ENCODE measurements at places on chromosomes 7 and 10.

DNA sequence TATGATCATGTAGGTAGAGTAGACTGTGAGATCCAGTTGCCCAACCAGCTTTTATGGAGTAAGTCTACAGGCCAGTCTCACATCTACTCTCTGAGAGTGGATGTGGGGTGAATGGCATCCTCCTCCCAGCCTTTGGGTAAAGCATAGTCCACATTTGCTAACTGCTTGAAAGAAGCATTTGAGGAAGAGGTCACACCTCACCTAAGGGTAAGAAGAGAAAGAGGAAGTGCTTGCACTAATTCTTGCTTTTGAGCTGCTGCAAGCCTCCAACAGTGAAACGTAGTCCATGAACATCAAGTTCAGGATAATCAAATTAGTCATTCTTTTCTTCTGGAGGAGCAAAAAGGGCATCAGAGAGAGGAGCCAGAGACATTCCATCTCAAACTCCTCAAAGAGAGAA is 93.9 kb upstream of the AGR3 start:
- DNase-seq = no peak

- DNase-seq = no peak
Observed at GRCh38 chr7:151551820-151552219, 32.1 kb upstream of the RHEB start.

DNA sequence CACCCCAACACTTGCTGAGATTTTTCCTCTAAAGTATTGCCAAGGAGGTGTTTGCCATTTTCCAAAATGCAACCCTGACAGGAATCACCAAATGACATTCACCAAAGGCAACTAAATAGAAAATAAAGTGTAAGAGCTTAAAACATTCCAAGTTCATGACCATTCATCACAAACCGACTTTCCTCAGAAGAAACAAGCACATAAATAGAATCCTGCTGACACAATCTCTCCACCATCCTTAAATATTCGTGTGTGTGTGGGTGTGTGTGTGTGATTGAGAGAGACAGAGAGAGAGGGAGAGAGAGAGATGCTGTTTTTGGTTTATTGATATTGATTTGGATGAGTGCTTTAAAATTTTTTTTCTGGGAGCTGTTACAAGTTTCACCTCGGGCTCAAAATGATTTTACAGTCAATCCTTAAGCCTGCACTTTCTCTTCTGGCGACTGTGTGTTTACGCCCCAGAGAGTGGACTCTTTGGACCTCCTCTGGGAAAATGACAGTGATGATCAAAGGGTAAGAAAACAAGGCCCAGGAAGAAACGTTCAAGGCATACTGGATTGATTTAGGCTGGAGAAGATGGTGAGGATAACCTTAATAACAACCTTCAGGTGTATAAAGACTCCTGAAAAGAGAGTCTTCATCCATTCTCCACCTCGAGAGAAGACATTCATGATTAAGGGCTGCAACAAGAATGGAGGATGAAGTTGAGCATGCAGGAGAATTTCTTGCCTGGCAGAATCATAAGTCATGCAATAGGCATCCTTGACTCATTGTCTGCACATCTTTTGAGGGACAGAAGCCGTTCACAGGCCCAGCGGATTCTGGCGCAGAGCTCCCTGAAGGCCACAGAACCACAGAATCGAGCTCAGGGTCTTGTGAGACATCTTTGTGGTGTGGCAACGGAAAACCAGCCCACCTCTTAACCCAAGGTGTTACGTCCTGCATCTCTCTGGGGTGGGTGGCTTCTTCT is 104.4 kb upstream of the FGFR2 start:
- no peak for DNase-seq

DNA sequence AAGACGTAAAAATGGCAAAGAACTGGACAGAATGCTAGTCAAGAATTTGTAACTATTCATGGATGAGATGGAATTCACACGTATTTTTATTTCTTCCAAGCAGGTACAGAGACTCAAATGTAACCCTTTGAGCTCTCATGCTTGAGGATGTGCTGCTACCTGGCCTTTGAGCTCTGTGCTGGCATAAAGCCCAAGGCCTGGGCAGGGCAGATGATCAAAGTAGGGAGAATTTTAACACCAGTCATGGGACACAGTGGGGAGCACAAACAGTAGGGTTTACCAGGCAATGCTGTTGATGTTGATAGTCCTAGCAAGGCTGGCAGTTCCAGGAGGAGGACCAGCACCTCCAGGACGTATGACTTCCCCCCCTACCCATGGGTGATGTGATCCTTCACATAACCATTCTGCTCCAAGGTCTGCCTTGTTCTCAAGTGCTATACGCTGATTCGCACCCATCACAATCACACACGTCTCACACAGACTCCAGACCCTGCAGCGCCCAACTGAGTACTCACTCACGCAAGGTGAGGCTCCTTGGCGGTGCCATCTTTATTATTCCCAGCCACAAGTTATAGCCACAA is 48.6 kb upstream of the DLG5 start:
- DNase-seq = no peak

GRCh38 chr7:65307651-65308299 is 65.9 kb upstream of the ZNF92 start:
- no peak for DNase-seq

DNA sequence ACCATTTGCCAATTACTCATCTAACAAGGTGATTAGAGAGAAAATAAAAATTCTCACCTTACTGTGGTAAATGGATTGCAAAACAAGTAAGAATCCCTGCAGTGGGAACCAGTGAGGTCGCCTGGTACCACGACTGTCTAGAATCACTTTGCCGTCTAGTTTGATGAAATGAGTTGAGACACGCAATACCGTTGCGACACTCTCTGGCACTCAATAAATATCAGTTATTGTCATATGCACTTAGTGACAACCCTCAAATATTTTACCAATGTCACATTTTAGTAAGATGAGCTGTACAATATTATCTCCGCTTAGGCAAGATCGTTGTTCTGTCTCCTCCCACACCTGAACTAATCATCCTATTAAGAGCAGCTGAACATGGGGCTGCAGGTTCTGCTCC is 114.4 kb upstream of the ADARB2 start:
- no peak for DNase-seq

DNA sequence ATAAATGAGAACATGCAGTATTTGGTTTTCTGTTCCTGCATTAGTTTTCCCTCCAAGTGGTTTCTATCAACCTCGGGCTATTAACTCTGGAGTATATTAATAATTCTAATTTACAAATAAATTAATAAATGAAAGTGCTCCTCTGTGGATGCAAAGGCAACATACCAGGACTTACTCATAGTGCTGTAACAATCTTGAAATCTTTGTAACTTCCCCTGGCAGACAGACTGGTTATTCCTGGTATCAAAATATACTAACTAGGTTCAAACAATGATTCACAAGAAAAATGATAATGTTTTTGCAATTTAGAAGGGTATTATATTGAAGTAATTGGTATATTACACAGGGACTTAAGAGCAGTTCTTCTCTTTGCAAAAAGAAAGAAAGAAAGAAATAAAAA is 177.2 kb downstream of the FANK1 start:
- no peak for DNase-seq

GRCh38 chr7:24722386-24723177 is 34.7 kb downstream of the GSDME start:
- no peak for DNase-seq
